ENCODE measurements at places on chromosomes 4 and X.

GRCh38 chr4:181962321-181962720, 280.9 kb upstream of the TENM3 start:
- no peak for DNase-seq

DNA sequence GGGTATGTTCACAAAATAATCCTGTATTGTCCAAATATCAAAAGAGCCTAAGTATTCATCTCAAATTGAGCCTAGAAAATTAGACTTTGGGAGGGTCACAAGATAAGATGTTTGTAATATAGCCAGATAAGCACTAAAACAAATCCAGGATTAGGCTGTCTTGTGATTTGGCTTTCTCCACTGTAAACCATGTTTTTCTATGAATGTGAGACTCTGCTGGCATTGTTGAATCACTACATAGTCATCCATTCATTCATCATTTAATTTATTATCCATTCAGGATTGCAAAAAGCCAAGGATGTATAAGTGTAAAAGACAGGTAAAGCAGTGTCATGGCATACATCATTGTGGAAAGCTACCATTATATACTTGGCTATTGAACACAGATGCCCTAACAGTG, 148.0 kb downstream of the GRID2 start:
- DNase-seq, result no peak

- DNase-seq, result peak; percentile 23
These were observed 88.8 kb upstream of the PCDH18 start for GRCh38 chr4:137621056-137621455.

GRCh38 chrX:65034668-65035445, 58.6 kb upstream of the ZC4H2 start:
- peak; percentile 83 for DNase-seq

DNA sequence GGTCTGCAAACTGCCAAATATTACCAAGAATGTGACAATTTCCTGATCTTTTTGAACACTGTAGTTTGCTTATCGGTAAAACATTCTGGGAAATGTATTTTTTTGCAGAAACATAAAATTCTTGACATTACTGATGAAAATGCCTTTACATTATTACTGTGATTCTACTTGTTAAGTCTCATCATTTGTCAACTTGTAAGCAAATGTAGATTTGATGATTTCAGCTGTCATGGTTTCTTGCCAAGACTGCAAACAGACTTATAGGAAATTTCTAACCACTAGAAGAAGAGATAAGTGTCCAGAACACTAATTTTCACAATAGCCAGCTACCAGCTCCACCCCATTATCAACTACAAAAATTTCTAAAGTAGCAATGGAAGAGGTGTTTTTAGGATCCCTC, 560.4 kb downstream of the STPG2 start:
- DNase-seq, result no peak

All from fibroblast of skin of scalp (primary cell).